ENCODE measurements at places on chromosomes 3 and 15.

GRCh38 chr3:15277861-15278500 is 54.4 kb downstream of the SH3BP5 start:
- no peak overlapping the region for H3K4me3 ChIP-seq
- H3K36me3 ChIP-seq = no peaks in the 10 kb centered on the region
- H3K4me1 ChIP-seq = no peaks in the 10 kb centered on the region
- no peaks in the 10 kb centered on the region for H3K27me3 ChIP-seq
- no peak overlapping the region for H3K27ac ChIP-seq

DNA sequence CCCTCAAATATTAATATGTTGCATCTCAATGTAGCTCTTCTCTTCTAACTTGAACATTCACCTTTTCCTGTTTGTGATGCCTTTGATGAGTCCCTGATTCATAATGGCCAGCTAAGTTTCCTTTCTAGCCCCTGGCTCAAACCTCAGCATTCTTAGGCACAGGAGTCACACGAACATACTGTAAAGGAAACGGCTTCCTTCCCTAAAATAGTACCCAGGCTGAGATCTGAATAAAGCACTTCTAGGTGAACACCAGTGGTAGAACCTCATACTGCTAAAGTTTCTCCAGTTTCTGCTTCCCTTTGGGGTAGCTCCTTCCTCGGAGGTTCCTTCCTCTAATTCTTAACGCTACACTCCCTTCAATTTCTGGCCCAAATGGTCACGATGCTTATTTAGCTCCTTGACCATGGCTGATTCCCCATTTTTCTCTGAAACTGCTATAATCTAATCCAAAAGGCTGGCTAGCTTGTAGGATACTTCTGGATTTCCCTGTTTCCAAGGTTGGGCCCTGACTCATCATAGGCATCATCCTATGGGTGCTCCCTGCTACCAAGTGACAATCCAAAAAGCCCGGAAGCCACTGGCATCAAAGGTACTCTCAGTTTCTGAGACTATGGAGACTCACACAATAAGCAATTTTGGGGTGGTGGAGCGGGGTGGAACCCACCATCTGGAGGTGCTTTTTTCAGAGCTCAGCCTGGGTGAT is 2.4 kb downstream of the ANAPC13 start:
- no peak overlapping the region for H3K27ac ChIP-seq
- peaks cover 35% of the 10 kb centered on the region for H3K36me3 ChIP-seq
- no peak for DNase-seq
- no peak overlapping the region for H3K4me3 ChIP-seq

DNA sequence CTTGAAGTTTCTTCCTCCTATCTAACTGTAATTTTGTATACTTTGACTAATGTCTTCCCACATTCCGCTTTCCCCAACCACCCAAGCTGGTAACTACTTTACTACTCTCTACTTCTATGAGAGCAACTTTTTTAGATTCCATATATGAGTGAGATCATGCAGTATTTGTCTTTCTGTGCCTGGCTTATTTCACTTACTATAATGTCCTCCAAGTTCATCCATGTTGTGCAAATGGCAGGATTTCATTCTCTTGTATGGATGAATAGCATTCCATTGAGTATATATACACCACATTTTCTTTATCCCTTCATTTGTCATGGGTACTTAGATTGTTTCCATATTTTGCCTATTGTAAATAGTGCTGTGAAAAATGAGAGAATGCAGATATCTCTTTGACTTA is 78.5 kb upstream of the CCNL1 start:
- no peaks in the 10 kb centered on the region for H3K36me3 ChIP-seq
- H3K27me3 ChIP-seq = no peaks in the 10 kb centered on the region
- no peaks in the 10 kb centered on the region for H3K4me1 ChIP-seq
- peak; percentile 9 for DNase-seq

- H3K4me3 ChIP-seq = no peak overlapping the region
- H3K27ac ChIP-seq = no peak overlapping the region
- no peaks in the 10 kb centered on the region for H3K27me3 ChIP-seq
- H3K4me1 ChIP-seq = no peaks in the 10 kb centered on the region
- H3K36me3 ChIP-seq = no peaks in the 10 kb centered on the region
These were observed 37.1 kb downstream of the SELENOT start for GRCh38 chr3:150640256-150640655.

- H3K27me3 ChIP-seq = peaks cover 2% of the 10 kb centered on the region
- peak; percentile 35 for DNase-seq
- H3K4me1 ChIP-seq = no peaks in the 10 kb centered on the region
These were observed 228.7 kb downstream of the SLCO3A1 start for GRCh38 chr15:92082006-92082843.

- H3K27ac ChIP-seq = no peak overlapping the region
- H3K4me3 ChIP-seq = no peak overlapping the region
- no peak for DNase-seq
- no peaks in the 10 kb centered on the region for H3K27me3 ChIP-seq
- H3K36me3 ChIP-seq = no peaks in the 10 kb centered on the region
- H3K4me1 ChIP-seq = no peaks in the 10 kb centered on the region
These were observed 616.3 kb upstream of the BCHE start for GRCh38 chr3:166453478-166453877.

DNA sequence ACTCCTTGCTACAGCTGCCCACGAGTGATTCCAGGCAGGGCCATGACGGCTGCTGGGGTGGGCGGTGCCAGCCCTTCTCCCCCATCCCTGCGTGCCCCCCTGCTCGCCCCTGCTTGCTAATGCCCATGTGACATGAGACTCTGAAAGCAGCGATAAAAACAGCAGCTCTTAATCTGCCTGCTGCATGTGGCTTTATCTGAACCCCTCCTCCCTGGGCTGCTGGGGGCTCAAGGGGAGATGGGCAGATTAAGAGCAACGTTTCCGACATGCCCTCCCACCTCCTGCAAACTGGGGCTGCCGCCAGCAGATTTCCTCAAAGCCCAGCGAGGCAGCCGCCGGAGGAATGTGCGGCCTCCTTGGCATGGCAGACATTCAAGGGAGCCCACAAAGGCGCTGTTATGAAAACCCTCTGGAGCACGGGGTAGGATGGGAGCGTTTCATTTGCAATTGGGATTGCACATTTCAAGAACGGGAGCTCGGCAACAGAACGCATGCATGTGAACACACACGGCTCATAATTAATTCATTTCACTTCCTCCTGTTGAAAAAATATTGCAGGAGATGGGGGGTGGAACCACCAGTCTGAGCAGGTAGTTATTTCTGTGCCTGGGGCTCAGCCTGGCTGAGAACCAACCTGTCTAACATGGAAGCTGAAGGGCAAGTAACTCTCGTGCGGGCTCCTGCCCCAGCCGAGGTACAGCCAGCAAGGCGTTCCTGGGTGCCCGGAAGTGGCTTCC is 504.2 kb upstream of the PROK2 start:
- peaks cover 14% of the 10 kb centered on the region for H3K27me3 ChIP-seq
- H3K27ac ChIP-seq = peak overlapping the region; percentile 10
- no peak overlapping the region for H3K4me3 ChIP-seq
- H3K36me3 ChIP-seq = no peaks in the 10 kb centered on the region
- H3K4me1 ChIP-seq = peaks cover 4% of the 10 kb centered on the region
- peak; percentile 58 for DNase-seq

DNA sequence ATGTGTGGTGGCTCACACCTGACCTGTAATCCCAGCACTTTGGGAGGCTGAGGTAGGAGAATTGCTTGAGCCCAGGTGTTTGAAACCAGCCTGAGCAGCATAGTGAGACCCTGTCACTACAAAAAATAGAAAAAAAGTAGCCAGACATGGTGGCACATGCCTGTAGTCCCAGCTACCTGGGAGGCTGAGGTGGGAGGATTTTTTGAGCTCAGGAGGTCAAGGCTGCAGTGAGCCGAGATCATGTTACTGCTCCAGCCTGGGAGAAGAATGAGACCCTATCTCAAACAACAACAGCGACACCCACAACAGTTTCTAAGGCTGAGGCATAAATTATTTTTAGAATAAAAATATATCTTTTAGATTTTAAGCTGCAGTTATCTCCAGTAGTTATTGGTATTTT is 6.3 kb downstream of the APPL1 start:
- DNase-seq = no peak
- no peaks in the 10 kb centered on the region for H3K27me3 ChIP-seq
- H3K4me1 ChIP-seq = no peaks in the 10 kb centered on the region
- H3K27ac ChIP-seq = no peak overlapping the region
- H3K36me3 ChIP-seq = peaks cover 6% of the 10 kb centered on the region

GRCh38 chr3:156098437-156099035 is 21.8 kb upstream of the KCNAB1 start:
- no peaks in the 10 kb centered on the region for H3K4me1 ChIP-seq
- no peak overlapping the region for H3K27ac ChIP-seq
- H3K27me3 ChIP-seq = peaks cover 2% of the 10 kb centered on the region
- H3K4me3 ChIP-seq = no peak overlapping the region
- no peak for DNase-seq

- H3K4me3 ChIP-seq = no peak overlapping the region
- H3K27ac ChIP-seq = no peak overlapping the region
- peaks cover 68% of the 10 kb centered on the region for H3K36me3 ChIP-seq
- H3K4me1 ChIP-seq = no peaks in the 10 kb centered on the region
- DNase-seq = no peak
- H3K27me3 ChIP-seq = no peaks in the 10 kb centered on the region
These were observed 9.4 kb downstream of the ZSCAN29 start for GRCh38 chr15:43361313-43361903.

DNA sequence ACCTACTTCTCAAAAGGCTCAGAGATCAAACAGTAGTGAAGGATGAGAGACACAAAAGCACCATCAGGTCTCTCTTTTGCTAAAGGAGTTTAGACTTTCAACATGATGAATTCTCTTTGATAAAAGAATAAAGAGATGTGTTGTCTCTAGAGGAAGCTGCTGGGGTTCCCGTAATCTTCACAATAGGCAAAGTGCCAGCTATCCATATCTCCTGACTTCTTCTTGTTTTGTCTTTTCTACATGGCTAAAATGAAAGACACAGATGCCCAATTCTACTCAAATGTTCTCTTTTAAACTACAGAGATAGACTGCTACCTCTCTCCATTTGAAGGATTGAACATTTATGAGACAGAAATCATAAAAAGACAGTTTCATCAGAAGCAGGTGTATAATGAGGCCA is 38.4 kb upstream of the TUSC7 start:
- DNase-seq = no peak
- no peak overlapping the region for H3K4me3 ChIP-seq
- H3K4me1 ChIP-seq = no peaks in the 10 kb centered on the region
- no peak overlapping the region for H3K27ac ChIP-seq
- H3K36me3 ChIP-seq = no peaks in the 10 kb centered on the region
- no peaks in the 10 kb centered on the region for H3K27me3 ChIP-seq

DNA sequence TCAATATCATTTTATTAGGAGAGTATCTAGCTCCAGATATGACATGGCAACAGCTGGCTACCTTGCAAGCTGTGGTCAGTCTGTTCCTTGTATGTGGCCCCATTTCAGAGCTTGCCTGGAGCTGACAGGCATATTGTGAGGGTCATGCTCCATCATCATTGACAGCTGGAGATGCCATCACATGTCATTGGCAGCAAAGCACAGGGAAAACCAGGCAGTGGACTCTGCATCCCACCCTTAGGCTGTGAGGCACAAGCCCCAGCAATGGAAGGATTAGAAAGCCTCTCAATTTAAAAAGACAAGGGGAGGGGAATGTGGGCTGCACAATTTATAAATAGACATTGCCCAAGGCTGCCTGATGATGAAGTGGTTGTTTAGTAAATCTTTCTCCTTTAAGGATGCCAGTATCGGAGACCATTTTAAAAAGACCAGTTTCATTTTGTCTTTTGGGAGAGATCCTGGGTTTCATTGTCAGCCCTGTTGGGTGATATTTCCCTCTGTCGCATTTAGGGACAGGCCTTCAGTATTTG is 27.9 kb downstream of the LNP1 start:
- H3K36me3 ChIP-seq = no peaks in the 10 kb centered on the region
- H3K27me3 ChIP-seq = no peaks in the 10 kb centered on the region
- H3K4me1 ChIP-seq = peaks cover 19% of the 10 kb centered on the region
- H3K4me3 ChIP-seq = no peak overlapping the region
- H3K27ac ChIP-seq = no peak overlapping the region

DNA sequence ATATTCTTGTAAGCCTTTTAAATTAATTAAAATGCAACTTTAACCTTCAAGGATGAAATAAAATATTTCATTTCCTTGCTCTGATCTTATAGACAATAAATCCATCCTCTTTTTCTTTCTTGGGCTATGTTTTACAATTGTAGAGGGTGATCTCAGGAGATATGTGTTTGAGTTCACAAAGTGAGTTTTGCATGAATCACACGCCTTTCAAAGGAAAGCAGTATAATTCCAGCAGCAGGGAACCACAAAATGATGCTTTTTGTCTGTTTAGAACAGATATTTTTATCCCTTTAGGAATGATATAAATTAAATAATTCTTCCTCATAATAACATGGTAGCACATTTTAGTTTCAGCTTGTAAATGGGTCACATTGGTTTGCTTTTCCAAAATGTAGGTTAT is 191.2 kb downstream of the SEMA6D start:
- H3K4me3 ChIP-seq = no peak overlapping the region
- peaks cover 2% of the 10 kb centered on the region for H3K27me3 ChIP-seq
- no peak overlapping the region for H3K27ac ChIP-seq
- no peak for DNase-seq
- no peaks in the 10 kb centered on the region for H3K36me3 ChIP-seq

- peaks cover 2% of the 10 kb centered on the region for H3K27me3 ChIP-seq
- no peak overlapping the region for H3K4me3 ChIP-seq
- no peak overlapping the region for H3K27ac ChIP-seq
These were observed 59.1 kb downstream of the TRIM42 start for GRCh38 chr3:140736863-140737460.
